ENCODE measurements at places on chromosomes 6 and 20. TPM values are rescaled to one million over a fixed set of nuclear protein-coding genes. Genes with fewer than 3 reads are reported as not detected.

Gene RCAN2
- total RNA-seq: 291 TPM

GRCh38 chr6:5278565-5279120 is 17.3 kb downstream of the FARS2 start:
- no peak overlapping the region for H3K4me3 ChIP-seq
- no peak for DNase-seq
- H3K36me3 ChIP-seq: no peaks in the 10 kb centered on the region
- H3K4me1 ChIP-seq: no peaks in the 10 kb centered on the region

DNA sequence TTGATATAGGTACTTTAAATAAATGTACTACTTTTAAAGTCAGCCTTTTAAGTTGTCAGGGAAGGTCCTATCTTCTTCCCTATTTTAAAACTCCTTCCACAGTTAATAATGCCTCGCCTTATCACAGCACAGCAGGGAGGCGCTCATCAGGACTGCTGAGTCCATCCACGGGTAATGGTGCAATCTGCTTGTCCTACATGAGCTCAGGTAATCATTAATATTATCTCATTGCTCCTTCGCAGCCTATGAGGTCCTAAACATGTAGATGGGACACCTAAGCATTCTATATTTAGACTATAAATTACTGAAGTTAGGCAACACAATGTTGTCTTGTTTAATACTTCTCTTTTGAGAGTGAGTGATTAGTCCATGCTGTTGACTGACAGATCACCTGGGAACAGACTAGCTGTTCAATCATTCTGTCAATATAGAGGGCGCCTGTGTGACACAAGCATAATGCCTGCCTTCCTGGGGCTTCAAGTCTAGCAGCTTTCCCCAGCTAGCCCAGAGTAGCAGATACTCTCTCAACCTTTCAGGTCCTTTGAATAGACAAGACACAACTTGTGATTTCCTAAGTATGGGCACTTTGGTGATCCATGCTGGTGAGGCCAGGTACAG is 91.0 kb downstream of the FYN start:
- no peak overlapping the region for H3K27ac ChIP-seq
- no peak for DNase-seq
- no peaks in the 10 kb centered on the region for H3K27me3 ChIP-seq

Gene FHL5
- total RNA-seq: 1.8 TPM

GRCh38 chr6:127026247-127026646 is 92.2 kb upstream of the RSPO3 start:
- H3K36me3 ChIP-seq: no peaks in the 10 kb centered on the region
- H3K4me3 ChIP-seq: no peak overlapping the region
- H3K4me1 ChIP-seq: no peaks in the 10 kb centered on the region
- no peak overlapping the region for H3K27ac ChIP-seq
- H3K27me3 ChIP-seq: no peaks in the 10 kb centered on the region
- DNase-seq: no peak

DNA sequence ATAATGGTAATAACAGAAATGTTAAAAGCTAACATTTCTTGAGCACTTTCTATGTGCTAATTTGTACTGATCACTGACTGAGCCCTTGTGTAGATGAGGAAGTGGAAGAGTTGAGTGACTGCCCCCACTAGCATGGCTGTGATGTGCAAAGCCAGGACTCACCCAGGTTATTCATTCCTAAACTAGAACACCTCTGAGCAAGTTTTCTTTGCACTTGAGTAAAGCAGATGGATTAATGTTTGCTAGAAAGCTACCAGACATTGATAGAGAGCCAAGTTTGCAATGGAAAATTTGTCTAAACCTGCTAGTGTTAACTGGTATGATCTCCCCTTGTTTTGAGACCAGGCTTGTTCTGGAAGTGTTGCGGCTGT is 467.4 kb upstream of the PLCB4 start:
- no peaks in the 10 kb centered on the region for H3K36me3 ChIP-seq
- peak overlapping the region; percentile 69 for H3K27ac ChIP-seq
- H3K27me3 ChIP-seq: no peaks in the 10 kb centered on the region

- H3K4me1 ChIP-seq: peaks cover 7% of the 10 kb centered on the region
- no peak for DNase-seq
- no peaks in the 10 kb centered on the region for H3K36me3 ChIP-seq
- no peak overlapping the region for H3K27ac ChIP-seq
Observed at GRCh38 chr6:18210707-18211106, 53.6 kb downstream of the DEK start.

GRCh38 chr6:63571361-63572043 is 778 bp upstream of the LOC128125822 start:
- peak overlapping the region; percentile 77 for H3K4me3 ChIP-seq
- H3K4me1 ChIP-seq: no peaks in the 10 kb centered on the region
- H3K27ac ChIP-seq: peak overlapping the region; percentile 63
- peak; percentile 11 for DNase-seq
- H3K27me3 ChIP-seq: no peaks in the 10 kb centered on the region

Gene ULBP1
- 0.46 TPM for total RNA-seq

DNA sequence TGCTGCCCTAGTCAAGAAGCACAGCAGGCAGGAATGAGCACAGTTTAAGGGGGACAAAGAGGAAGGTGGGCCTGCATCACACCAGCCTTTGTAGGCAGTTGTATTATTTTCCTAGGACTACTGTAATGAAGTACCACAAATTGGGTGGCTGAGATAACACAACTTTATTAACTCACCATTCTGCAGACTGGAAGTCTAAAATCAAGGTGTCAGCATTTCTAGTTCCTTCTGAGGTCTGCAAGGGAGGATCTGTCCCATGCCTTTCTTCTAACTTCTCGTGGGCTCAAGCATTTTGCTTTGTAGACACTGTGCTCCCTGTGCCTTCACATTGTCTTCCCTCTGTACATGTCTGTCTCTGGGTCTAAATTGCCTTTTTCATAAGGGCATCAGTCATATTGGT is 488.5 kb upstream of the JARID2 start:
- H3K36me3 ChIP-seq: no peaks in the 10 kb centered on the region
- no peak for DNase-seq
- H3K4me1 ChIP-seq: no peaks in the 10 kb centered on the region
- no peaks in the 10 kb centered on the region for H3K27me3 ChIP-seq
- no peak overlapping the region for H3K4me3 ChIP-seq

Gene RAET1L
- not detected for total RNA-seq

Gene BMP6
- 1.3 TPM for total RNA-seq

DNA sequence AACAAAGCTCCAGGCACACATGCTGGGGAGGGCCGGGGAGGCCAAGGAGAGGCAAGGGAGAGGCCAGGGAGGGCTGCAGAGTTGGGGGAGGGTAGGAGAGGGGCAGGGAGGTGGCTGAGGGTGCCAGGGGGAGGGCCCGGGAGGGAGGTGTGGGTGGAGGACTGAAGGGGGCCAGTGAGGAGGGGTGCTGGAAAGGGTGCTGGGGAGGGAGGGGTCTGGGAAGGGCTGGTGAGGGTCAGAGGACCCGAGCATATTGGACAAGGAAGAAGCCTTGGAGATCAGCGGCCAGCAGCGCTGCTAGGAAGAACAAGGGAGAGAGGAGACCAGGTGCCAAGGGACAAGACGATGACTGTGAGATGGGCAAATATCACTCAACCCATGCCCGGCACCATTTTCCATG is 49.7 kb upstream of the GPR31 start:
- no peak for DNase-seq
- H3K27ac ChIP-seq: no peak overlapping the region
- peaks cover 15% of the 10 kb centered on the region for H3K27me3 ChIP-seq
- no peaks in the 10 kb centered on the region for H3K4me1 ChIP-seq

DNA sequence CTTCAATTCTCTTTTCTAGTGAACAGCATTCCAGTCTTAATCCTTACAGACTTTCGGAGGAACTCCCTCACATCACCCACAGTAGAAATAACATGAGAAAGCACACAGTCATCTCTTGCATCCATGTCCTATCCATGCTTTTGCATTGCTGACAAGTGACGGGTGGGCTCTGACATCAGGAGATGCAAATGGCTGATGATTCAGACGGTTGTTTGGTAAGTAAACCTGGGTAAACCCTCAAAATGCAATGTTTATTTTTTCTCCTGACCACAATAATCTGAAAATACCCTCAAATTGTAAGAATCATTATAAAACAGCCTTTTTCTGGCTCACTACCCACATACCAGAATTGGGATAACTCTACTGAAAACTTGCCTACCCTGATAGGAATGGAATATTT is 792.0 kb downstream of the MAFB start:
- H3K27me3 ChIP-seq: no peaks in the 10 kb centered on the region
- H3K36me3 ChIP-seq: no peaks in the 10 kb centered on the region
- no peak for DNase-seq
- H3K4me3 ChIP-seq: no peak overlapping the region
- H3K4me1 ChIP-seq: no peaks in the 10 kb centered on the region
- no peak overlapping the region for H3K27ac ChIP-seq

DNA sequence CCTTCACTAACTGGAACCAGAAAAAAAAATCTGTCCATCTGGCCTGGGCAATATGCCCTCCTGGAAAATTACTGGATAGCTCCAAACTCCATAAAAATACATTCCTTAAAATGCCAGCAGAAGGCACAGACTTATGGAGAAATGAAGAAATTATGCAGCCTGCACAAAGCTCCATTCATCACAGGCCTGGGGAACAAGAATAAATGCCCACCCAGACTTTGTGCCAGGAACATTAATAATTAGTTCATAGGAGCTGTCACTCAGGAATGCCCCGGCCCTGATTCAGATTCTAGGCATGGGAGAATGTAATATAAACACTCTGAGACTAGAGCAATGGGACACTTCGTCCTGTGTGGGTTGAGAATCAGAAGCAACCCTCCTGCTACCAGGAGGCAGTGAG is 199.3 kb downstream of the OTOR start:
- H3K27ac ChIP-seq: no peak overlapping the region
- no peak overlapping the region for H3K4me3 ChIP-seq
- H3K4me1 ChIP-seq: no peaks in the 10 kb centered on the region
- H3K27me3 ChIP-seq: no peaks in the 10 kb centered on the region
- no peak for DNase-seq

DNA sequence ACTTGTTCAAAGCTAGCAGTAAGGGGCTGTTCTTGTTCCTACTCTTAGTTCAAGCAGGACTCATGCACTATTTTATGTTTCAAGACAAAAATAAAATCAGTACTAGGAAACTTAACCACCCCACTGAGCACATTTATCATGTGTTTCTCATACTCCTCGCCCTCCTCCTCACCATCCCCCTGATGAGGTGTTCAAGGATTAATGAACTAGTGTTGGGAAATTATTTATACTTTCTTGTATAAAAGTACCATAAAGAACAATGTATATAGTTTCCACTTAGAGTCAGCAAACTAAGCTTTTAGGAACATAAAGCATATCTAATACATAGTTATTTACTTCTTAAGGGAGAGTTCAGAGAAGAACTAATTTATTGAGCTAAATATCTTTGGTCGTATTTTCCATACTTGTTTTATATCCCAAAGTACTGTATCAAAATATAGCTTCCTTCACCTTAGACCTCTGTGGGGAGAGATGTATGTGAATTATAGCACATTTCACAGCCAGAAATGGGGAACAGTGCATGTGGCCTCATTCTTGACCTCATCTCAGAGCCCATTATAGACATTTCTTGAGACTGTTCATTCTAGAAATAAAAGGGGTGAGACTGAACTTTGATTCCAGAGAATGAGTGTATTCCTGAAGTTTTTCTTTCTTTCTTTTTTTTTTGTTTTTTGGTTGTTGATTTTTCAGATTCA is 326.5 kb upstream of the MAP3K7 start:
- no peak overlapping the region for H3K4me3 ChIP-seq
- no peaks in the 10 kb centered on the region for H3K4me1 ChIP-seq
- H3K36me3 ChIP-seq: no peaks in the 10 kb centered on the region
- no peaks in the 10 kb centered on the region for H3K27me3 ChIP-seq
- H3K27ac ChIP-seq: no peak overlapping the region

- H3K36me3 ChIP-seq: no peaks in the 10 kb centered on the region
- H3K27me3 ChIP-seq: no peaks in the 10 kb centered on the region
- no peak overlapping the region for H3K4me3 ChIP-seq
Observed at GRCh38 chr6:158799051-158799792, 19.9 kb downstream of the EZR start.

- no peak overlapping the region for H3K4me3 ChIP-seq
- no peaks in the 10 kb centered on the region for H3K4me1 ChIP-seq
- H3K36me3 ChIP-seq: no peaks in the 10 kb centered on the region
Observed at GRCh38 chr6:125658136-125658535, 91.3 kb upstream of the HEY2 start.

- H3K4me1 ChIP-seq: no peaks in the 10 kb centered on the region
- no peak overlapping the region for H3K27ac ChIP-seq
- H3K27me3 ChIP-seq: no peaks in the 10 kb centered on the region
- H3K36me3 ChIP-seq: peaks cover 50% of the 10 kb centered on the region
- DNase-seq: no peak
- H3K4me3 ChIP-seq: no peak overlapping the region
Observed at GRCh38 chr20:32855387-32855786, 3.3 kb upstream of the EFCAB8 start.

DNA sequence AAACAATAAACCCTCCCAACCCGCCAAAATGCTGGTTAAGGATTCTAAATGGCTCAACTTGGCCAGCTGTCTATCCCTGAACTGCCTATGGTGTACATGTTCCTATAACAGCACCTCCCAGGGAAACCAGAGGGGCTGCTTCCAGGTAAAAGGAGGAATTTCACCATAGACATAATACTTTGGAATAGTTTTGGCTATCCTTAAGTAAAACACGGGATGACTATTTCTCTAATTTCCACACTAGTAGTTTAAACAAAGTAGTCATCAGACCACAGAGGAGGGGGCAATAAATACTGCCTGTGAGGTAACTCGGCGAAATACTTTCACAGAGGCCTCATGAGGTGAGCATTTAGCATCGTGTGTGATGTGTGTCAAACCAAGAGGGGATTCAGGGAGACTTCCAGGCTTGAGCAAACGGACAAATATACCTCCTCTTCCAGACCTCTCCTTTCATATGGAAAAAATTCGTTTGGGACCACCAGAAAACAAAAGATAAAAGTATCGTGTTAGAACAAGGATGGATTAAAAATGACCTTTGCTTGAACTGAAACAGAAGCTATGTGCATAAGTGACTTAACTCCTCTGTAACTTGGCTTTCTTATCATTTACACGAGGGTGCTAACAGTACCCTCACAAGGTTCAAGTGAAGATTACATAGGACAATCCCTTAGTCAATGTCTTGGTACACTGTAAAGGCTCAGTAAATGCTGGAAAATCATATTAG is 1.0 kb upstream of the XRN2 start:
- no peak for DNase-seq
- H3K36me3 ChIP-seq: no peaks in the 10 kb centered on the region
- H3K4me3 ChIP-seq: peak overlapping the region; percentile 77
- H3K27me3 ChIP-seq: no peaks in the 10 kb centered on the region

DNA sequence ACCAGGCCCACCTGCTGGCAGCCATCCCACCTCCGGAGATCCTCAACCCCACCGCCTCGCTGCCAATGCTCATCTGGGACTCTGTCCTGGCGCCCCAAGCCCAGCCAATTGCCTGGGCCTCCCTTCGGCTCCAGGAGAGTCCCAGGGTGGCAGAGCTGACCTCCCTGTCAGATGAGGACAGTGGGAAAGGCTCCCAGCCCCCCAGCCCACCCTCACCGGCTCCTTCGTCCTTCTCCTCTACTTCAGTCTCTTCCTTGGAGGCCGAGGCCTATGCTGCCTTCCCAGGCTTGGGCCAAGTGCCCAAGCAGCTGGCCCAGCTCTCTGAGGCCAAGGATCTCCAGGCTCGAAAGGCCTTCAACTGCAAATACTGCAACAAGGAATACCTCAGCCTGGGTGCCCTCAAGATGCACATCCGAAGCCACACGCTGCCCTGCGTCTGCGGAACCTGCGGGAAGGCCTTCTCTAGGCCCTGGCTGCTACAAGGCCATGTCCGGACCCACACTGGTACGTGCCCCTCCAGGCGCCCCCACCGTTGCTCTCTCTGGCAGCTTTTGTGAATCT is 1.1 kb downstream of the SNAI1 start:
- H3K27me3 ChIP-seq: no peaks in the 10 kb centered on the region
- peak overlapping the region; percentile 70 for H3K4me3 ChIP-seq
- no peak overlapping the region for H3K27ac ChIP-seq

GRCh38 chr6:48183178-48183577 is 72.2 kb upstream of the PTCHD4 start:
- no peaks in the 10 kb centered on the region for H3K4me1 ChIP-seq
- no peaks in the 10 kb centered on the region for H3K27me3 ChIP-seq
- no peaks in the 10 kb centered on the region for H3K36me3 ChIP-seq
- H3K27ac ChIP-seq: no peak overlapping the region
- no peak for DNase-seq

All from heart right ventricle (tissue), 16 donors.